Activated T-helper 1 cell treated with Interleukin-2 at 50 U/mL for 16 hours (primary cell): ENCODE measurements at places on chromosomes 12 and 14.
A peak's percentile ranks its signal among the peaks of the same experiment; 100 is the strongest.

- DNase-seq = no peak
These were observed 44.7 kb downstream of the GPHB5 start for GRCh38 chr14:63273717-63274655.

- no peak for DNase-seq
These were observed 114.5 kb downstream of the ETV6 start for GRCh38 chr12:11763760-11764520.

DNA sequence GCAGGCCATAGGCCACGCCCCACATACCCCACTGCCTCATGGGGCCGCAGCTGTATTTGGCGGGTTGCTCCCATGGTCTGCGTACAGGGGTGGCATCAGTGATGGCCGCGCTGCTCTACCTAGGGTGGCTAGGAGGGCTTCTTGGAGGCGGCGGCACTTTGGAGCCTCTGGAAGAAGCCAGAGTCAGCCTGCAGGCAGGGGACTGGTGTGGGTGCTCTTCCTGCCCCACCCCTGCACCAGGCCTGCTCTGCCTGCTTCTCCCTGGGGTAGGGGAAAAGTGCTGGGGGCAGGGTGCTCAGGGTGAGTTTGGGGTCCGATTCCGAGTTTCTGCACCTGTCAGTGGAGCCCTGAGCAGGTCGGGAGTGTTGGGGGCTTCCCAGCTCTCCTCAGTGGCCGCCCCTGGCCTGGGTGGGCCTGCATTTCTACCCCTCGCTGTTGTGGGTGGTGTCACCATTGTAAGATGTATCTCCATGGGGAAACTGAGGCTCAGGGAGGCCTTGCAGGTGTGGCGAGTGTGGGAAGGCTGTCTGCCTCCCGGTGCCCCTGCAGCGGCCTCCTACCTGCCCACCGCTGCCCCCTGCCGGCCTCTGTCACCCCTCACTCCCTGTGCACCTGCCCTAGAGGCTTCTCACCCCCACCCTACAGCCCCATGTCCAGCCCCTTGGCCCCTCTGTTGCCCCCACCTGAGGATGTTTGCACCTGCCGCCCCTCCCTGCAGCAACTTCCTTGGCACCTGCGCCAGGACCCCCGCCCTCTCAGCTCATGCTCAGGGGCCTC lies 5.5 kb downstream of the CEP170B start:
- no peak for DNase-seq

- DNase-seq = no peak
These were observed 68.0 kb upstream of the AMIGO2 start for GRCh38 chr12:47147739-47148138.

DNA sequence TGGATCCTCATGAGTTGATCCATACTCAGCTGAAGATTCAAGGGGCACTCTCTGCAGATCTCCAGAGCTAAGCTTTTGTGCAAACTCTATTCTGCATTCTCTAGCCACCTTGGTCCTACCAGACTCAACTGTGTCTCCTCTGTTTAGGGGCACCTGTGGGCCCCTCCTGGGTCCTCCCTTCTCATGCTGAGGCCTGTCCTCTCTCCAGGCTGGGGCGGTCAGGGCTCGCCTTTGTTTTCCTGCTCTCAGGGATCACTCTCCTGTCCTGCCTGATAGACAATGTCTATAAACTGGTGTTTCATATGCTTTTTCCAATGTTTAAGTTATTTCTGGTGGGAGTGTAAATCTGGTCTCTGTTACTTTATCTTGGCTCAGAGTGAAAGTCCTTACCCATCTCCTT lies 11.6 kb upstream of the KIF26A start:
- DNase-seq = no peak

GRCh38 chr14:23327947-23328744 lies 6.9 kb downstream of the PABPN1 start:
- DNase-seq = peak; percentile 36

DNA sequence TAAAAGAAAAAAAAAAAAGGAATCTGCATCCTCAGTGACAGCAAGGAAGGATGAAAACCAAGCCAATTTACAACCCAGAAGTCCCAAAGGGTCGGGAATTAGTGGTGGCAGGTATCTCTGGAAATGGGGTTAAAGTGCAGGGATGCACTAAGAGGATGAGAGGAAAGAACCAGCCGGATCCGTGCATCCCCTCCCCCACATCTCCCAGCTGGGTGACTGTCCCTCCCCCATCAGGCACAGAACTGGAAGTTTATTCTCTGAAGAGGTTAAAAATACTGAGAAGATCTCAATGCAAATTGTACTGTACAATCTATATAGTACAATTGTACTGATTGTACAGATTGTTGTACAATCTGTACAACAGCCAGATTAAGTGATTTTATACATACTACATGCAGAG lies 15.4 kb downstream of the CLMN start:
- no peak for DNase-seq

DNA sequence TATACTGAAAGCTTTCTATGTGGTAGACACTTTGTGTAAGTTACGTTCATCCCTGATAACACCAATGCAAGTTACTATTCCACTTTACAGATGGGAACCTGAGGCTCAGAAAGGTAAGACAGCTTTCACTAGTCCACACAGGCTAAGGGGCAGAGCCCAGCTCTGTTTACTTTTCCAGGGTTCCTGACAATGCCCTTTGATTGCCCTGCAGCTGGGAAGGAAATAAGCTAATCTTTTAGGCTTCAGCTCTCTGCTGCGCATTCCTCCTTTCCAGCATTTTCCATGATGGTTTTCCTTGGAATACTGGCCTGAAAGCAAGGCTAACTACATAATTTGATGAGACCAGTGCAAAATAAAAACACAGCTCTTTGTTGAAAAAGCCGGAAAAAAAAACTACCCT lies 185.7 kb upstream of the BTG1 start:
- DNase-seq = no peak
